ENCODE measurements at places on chromosomes 11 and 22.

DNA sequence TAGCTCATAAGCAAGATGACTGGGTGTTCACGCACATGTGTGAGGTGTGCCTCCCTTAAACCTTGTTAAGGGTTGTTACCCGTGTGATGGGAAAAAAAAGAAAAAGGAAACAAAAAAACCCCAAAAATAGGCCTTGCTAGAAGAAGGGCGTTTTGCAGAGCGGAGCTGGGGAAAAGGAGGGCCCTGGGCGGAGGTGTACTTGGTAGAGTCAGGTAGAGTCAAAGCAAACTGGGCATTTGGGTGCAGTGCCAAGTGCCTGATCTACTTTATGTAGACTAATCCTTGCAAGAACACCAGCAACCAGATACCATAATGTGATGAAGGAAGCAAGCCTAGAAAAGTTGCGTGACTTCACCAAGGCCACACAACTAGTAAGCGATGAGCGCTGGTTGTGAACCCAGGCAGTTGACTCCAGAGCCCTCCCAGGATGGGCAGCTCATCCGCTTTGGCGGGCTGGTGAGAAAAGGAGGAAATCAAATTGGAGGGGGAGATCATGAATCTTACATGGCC is 1.2 kb upstream of the TIRAP start:
- DNase-seq, result no peak

GRCh38 chr11:70397336-70397982 is 870 bp upstream of the CTTN start:
- DNase-seq, result no peak

- no peak for DNase-seq
These were observed 64.4 kb downstream of the NAV2 start for GRCh38 chr11:19777039-19777376.

DNA sequence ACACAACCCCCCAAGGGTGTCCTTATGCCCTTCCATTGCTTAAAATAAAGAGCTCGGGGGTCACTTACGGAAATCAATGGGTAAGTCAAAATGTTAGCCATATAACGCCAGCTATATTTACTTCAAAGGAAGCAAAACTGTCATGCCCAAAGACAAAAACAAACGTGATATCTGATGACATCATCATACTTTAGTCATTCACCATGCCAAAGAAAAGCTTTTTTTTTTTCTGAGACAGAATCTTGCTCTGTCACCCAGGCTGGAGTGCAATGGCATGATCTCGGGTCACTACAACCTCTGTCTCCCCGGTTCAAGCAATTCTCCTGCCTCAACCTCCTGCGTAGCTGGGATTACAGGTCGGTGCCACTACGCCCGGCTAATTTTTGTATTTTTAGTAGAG is 47.7 kb upstream of the SC5D start:
- DNase-seq, result no peak

DNA sequence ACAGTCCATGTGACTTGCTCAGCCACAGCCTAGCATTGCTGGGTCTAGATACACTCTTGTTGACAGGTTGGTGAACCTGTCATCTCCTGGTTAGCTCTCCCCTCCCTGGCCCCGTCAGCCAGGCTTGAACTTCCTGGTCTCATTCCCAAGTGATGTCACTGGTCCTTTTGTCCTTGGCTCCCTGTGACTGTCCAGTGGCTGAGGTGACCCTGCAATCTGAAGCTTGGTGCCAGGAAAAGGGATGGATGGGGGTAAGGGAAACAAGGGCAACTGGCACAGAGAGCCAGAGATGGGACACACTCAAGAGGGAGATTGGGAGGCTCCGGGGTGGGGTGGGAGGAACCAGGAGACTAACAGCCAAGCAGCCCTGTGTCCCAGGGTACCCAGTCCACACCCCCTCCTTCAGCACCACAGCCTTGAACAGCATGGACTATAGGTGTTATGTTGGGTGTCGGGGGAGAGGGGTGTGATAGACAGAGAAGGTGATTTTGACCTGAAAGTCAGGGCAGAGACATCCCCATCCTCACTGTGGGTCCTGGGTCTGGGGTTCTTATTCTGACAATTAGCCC is 63.8 kb upstream of the THY1 start:
- no peak for DNase-seq

GRCh38 chr22:23180893-23181720 is 798 bp downstream of the BCR start:
- DNase-seq, result no peak

DNA sequence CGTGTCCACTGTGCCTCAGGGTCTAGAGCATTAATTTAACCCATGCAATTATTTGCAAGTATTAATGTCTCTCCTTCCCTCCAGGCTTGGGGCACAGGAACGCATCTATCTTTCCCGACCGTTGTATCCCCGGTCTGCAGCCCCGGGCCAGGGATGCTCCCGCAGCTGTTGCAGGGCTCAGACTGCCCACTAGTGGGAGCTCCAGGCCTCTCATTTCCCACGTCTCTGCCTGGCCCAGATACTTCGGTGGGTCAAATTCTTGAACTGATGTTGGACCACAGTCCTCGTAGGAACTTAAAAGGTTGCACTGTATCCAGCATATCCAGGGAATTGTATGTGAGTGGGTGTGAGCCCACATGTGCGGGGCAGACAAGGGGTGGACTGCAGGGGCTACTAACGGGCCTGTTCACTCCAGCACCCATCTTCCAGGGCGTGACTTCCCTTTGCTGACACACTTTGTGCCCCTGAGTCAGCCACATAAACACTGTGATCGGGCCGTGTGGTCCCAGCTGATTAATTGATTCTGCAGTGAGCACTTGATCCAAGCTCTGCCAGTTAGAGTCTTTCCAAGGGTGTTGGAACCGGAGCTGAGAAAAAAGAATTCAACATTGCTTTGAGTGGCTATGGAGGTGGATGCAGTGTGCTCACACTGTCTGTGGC is 451.3 kb downstream of the TBC1D22A start:
- peak; percentile 11 for DNase-seq

GRCh38 chr11:66279092-66279734 is 1.2 kb downstream of the CNIH2 start:
- DNase-seq, result no peak

- peak; percentile 22 for DNase-seq
These were observed 74.6 kb upstream of the TEAD1 start for GRCh38 chr11:12599408-12600143.

GRCh38 chr11:18438691-18439090 is 17.0 kb upstream of the LDHAL6A start:
- no peak for DNase-seq

- DNase-seq, result no peak
These were observed 542 bp downstream of the HPS4 start for GRCh38 chr22:26483043-26483438.

DNA sequence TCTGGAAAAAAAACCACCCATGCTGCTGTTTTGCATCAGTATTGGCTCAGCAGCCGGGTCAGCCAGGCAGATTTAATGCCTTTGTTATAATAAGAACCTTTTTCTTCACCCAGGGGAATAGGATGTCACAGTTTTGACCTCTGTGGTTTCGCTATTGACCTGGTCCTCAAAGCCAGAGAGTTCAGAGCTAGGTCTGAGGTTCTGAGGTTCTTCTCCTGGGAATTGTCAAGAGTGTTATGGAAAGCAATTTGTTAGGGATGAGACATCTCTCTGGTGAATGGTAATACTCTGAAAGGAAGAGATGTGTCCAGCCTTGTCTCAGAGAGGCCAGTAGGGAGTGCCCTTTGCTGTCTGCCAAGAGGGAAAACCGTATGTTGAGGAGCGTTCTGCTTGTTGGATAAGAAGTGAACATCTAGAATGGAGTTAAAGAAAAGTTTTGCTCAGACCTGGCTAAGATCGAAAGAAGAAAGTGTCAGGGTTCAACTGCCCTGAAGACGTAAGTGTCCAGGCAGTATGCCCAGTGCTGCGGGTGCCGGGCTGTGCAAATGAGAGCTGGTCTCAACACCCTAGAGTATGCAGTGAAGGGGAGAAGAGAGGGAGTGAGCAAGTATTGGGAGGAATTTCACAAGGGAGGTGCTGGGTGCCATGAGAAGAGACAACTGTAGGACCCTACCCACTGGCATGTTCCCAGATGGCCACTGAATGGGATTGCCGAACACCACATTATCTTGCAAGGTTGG is 150.9 kb upstream of the TTC12 start:
- no peak for DNase-seq

DNA sequence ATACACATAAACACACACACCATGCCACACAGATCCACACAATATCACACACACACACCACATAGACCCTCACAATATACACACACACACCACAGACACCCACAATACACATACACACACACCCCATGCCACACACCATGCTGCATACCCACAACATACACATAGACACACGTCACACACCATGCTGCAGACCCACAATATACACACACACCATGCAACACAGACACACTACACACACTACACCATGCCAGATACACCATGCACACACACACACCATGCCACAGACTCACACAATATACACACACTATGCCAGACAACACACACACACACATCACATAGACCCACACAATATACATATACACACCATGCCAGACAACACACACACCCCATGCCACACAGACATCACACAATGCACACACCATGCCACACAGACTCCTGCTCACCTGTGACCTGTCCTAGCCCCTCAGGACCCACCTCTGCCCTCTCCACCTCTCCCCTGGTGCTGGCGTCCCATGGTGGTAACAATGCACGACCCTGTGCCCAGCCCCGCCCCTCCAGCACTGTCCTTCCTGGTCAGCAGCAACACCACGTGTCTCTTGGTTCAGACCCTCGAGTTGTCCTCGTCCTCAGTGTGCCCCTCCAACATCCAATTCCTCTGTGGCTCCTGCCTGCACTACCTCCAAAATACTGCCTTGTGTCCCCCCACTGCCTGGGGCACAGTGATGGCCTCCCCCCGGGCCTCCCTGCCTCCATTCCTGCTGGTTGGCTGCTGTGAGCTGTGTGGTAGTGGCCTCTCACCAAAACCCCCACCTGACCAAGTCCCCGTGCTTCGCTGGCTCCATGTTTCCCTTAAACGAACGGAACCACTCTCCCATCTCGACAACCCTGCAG is 23.7 kb upstream of the RFPL3 start:
- DNase-seq, result no peak
